ENCODE measurements at places on chromosomes 6 and 20.

GRCh38 chr6:65816991-65817390 is 110.0 kb upstream of the EYS start:
- DNase-seq: no peak

GRCh38 chr6:152170702-152171667 is 363.5 kb downstream of the ESR1 start:
- DNase-seq: peak; percentile 66

GRCh38 chr6:71977884-71978283 is 91.5 kb downstream of the RIMS1 start:
- DNase-seq: no peak

DNA sequence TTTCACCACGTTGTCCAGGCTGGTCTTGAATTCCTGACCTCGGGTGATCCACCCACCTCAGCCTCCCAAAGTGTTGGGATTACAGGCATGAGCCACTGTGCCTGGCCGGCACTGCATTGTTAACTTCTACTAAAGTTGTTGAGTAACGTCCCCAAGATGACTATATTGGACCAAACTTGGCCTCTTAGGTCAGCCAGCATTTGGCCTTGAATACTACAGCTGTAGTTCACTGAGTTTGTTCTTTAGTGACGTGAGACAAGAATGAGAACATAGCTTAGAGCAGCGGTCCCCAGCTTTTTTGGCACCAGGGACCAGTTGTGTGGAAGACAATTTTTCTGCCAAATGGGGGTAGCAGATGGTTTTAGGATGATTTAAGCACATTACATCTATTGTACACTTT is 237.1 kb downstream of the TBC1D7 start:
- DNase-seq: no peak

- DNase-seq: no peak
Observed at GRCh38 chr6:25946631-25947030, 16.0 kb upstream of the TRIM38 start.

GRCh38 chr6:45422503-45423110 is 44.9 kb upstream of the SUPT3H start:
- DNase-seq: no peak
